Esophagus squamous epithelium (tissue), 5 donors: ENCODE measurements at places on chromosomes 13 and 19.

GRCh38 chr13:46554951-46555350 lies 2.0 kb downstream of the LRCH1 start:
- DNase-seq: no peak

DNA sequence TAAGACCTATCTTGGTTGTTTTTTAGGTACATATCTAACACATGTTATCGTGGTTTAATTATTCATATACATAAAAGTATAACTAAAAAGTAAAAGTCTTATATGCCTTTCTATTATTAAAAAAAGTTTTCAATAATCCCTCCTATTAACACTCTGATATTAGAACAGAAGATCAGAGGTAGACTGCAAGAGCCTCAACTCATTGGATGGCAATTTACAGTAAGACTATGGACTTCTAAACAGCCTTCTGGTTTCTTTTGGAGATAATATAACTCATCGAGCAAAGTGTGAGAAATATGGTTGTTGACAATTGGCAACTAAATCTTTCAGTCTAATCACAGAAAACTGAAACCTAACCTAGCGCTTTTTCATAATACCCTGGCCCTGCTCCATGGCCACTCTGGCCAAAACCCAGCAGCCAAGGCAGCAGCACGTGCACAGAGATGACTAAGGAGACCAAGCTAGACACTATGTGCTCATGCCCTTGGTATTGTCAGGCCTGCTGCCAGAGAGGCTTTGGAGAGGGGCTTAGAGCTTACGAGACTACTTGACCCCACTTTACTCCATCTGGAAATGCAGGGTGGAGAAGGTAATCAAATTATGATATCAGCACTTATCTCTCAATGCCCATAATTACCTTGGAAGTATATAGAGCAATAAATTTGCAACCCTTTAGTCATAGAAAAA lies 40.6 kb upstream of the EEF1AKMT1 start:
- no peak for DNase-seq

GRCh38 chr13:98528663-98529064 lies 48.2 kb downstream of the STK24 start:
- DNase-seq: no peak

GRCh38 chr19:33350538-33351309 lies 22.8 kb upstream of the CEBPG start:
- DNase-seq: no peak

DNA sequence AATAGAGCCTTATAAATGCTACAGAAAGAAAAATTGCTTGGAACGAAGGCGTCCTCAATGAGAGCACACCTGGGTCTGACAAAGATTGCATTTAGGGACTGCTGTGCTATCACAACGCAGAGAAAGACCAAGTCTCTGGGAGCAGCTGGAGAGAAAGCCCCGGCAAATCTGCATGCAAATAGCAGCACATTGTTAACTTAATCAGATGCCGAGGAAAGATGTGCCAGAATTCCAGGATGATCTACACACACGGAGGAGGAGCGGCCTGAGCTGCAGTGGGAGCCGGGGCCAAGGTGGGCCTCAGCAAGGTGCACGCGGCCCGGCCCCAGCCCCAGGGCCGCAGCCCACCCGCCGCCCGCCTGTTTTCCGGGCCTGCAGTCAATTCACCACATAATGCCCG lies 1.4 kb downstream of the ZNF536 start:
- DNase-seq: no peak

DNA sequence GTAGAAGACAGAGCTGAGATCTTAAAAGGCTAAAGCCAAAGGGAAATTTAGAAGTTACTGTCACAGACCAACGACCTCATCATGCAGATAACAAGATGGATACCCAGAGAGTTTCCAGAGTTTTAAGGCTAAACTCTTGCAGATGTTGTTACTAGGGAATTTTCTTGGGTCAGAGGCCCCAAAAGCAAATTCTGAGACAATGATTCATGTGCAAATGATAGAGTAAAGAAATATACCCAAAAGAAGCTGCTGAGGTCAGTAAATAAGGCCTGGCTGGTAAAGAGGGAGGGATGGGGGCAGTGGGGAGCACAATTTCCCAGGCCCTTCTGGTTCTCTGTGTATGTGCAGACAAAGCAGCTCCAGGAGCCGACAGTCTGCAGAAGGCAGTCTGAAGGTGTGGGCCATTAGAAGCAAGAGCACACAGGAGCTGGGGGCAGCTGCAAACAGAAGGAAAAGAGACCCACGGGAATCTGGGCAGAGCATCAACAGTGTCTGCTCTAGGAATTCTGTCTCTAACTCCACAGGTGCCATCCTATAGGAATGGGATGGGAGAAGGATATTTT lies 330.8 kb downstream of the TBC1D4 start:
- no peak for DNase-seq

- DNase-seq: no peak
Measured at GRCh38 chr19:10521461-10522171, 4.4 kb upstream of the S1PR5 start.
